ENCODE measurements at places on chromosomes 3 and 15. TPM values are rescaled to one million over a fixed set of nuclear protein-coding genes. Genes with fewer than 3 reads are reported as not detected.
A peak's percentile ranks its signal among the peaks of the same experiment; 100 is the strongest.

DNA sequence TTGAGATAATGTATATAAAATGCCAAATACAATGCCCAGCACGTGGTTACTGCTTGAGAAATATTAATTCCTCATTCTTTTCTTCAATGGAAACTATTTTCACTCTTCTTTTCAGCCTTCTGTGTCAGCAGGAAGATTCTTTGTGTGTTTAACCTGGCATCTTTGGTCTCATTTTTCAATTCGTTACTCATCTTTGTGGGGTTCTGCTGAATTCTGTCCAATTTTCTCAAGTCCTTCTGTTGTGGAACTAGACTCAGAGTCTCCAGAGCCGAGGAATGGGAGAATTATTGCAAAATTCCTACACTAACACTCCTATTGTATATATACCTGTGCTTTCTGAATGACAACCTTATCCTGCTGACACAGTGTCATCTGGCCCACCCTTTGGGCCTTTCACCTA is 96.8 kb upstream of the RGMA start:
- no peak for DNase-seq

DNA sequence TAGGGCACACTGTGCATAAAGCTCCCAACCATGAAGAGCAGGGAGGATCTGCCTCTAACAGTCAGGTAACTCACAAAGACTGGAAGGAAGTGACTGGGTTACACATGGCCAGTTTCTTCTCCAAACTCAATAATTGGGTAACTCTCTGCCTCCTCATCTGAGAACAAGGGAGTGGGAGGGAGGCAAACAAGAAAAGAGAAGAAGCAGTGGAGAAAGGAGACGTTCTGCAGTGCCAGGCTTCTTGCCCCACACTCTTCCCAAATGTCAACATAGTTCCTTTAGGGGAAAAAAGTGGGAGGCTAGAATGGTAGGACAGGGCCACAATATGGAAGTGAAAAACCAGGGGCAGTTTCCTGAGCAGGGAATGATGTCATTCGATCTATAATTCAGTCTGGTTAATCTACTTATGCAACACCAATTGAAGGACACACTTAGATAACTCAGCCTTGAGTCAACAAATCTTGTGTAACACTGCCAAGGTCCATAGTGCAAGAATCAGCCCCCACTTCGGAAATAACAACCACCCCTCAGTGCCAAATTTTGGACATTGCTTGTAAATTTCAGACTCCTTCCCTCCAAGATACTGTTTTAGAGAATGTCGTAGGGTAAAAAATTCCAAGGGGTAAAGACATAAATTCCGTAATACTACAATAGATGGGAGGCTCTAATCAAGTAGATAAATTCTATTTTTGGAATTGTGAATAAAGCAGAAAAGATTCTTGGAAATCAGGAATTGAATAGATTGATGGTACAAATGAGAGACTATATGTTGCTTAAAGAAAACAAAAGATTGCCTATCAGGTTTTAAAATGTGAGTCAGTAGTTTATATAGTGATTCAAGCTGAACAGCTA is 143.0 kb downstream of the LPP start:
- DNase-seq = no peak

DNA sequence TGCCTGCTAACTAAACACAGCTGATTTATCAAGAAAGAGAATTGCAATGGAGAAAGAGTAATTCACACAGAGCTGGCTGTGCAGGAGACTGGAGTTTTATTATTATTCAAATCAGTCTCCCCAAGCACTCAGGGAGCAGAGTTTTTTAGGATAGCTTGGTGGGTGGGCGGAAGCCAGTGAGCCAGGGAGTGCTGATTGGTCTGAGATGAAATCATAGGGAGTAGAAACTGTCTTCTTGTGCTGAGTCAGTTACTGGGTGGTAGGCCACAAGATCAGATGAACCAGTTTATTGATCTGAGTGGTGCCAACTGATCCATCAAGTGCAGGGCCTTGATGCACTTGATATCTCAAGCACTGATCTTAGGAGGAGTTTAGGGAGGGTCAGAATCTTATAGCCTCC is 891.9 kb upstream of the CADM2 start:
- DNase-seq = no peak

DNA sequence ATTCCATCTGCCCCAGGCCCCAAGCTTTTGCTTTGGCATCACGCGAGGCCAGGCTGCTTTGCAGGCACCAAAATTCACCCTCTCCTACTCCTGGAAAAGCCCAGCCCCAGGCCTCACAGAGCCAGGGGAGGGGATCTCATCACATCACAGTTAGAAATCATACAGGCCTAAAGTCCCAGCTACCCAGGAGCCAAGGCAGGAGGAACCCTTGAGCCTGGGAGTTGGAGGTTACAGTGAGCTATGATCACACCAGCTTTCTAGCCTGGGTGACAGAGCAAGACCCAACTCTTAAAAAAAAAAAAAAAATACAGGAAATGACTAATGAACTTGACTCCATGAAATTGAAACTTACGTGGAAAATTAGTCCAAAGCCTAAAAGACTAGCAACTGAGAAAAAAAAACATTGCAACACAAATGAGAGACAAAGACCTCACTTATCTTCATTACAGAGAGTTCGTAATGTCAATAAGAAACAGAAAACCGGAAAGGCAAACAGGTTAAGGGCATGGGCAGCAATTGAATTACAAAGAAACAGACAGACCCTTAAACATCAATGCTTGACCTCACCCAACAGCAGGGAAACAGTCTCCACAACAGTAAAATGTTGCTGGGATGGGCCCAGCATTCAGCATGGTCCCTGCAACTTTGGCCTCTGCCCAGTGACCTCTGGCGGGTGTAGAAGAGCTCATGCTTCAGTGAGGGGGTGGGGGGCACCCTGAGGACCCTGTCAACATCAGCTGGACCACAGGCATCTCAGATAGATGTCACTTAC is 151.5 kb downstream of the LRRK1 start:
- no peak for DNase-seq

GRCh38 chr15:80849308-80849707 is 70.1 kb downstream of the CEMIP start:
- DNase-seq = peak; percentile 66

DNA sequence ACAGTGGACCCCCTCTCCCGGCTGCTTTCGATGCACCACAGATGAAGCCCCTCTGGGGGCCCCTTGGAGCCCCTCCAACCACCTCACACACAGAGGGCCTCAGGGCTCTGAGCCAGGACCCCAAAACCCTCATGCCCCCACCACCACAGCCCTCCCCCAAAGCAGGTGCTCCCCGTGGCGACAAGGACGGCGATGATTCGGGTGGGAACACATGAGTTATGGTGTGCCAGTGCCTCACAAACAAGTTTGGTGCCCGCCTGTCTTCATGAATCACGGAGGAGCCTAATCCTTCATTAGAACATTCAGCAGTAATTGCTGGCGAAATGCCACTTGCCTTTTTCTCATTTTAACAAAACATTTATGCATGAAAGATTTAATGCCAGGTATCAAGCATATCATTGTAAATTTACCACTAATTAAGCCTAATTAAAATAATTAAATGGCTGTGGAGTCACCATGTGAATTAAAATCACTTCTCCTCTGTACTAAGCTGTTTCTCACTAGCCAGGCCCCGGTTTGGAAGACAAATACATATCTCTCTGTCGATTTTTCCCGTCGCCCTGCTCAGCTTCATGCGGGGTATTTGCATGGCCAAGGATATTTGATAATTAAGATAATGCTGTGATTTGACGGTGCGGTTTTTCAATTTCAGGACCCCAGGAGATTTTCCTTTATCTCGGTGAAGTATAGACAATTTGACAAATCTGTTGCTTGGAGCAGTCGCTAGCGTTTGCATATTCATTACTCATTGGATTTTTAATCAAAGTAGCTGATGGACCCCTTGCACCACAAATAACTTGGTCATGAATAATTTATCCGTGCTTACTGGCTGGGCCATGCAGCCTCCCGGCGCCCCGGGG is 157.0 kb downstream of the TLE3 start:
- no peak for DNase-seq

- no peak for DNase-seq
Observed at GRCh38 chr15:94456226-94456625, 224.9 kb downstream of the MCTP2 start.

- peak; percentile 13 for DNase-seq
Observed at GRCh38 chr3:14810070-14810791, 8.5 kb upstream of the FGD5 start.

DNA sequence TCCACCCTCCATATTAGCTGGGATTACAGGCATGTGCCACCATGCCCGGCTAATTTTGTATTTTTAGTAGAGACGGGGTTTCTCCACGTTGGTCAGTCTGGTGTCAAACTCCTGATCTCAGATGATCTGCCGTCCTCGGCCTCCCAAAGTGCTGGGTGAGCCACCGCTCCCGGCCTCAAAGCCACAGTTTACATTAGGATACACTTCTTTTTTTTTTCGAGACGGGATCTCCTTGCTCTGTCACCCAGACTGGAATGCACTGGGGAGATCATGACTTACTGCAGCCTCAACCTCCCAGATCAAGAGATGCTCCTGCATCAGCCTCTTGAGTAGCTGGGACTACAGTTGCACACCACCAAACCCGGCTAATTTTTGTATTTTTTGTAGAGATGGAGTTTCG is 2.5 kb upstream of the NR1D2 start:
- no peak for DNase-seq

DNA sequence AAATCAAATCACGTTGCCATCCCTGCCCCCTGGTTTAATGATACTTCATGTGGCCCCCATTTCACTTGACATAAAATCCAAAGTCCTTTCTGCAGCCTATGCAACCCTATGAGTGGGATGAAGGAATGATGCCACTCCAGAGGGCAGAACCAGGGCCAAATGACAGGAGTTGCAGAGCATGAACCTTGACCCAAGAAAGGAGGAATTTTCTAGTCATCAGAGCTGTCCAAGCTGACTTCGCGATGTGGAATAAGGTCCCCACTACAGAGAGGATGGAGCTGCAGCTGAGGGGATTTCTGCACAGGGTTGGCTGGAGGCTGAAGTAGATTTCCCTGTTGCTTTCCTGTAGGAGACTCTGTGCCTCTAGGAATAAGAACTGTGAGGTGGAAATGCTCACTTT is 15.8 kb upstream of the EPHB3 start:
- DNase-seq = no peak

- DNase-seq = no peak
Observed at GRCh38 chr3:63617391-63617790, 35.1 kb upstream of the SNTN start.

DNA sequence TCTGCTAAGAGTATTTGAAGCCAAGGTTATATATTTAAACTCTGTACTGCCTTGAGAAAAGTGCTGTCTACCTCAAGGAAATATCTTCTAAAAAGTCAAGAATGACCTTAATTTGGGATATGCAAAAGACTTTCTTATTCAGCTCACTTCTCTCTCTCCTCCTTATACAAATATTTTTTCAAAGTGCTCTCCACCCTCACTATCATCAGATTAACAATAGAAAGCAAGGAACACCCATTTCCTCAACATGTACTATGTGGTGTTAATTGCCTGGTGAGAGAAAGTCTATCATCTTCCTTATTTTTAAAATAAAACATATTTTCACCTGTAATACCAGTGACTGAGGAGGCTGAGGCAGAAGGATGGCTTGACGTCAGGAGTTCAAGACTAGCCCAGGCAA is 44.4 kb upstream of the RSL24D1 start:
- no peak for DNase-seq

DNA sequence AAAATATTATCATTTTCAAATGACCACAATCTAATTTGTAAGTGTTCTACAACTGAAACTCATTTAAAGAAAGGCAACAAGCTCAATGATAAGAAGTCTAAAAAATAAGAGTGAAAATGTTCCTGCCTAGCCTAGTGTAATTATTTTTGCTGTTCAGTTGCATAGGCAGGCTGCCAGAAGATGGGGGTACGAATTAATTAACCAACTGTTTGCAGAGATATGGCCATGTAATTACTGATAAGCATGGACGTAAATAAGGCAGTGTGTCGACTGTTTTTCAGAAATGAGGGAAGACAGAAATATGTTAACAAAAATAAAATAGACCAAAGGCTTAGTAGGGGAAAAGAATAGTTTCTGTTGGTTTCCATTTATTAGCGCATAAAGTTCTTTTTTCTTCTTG is 24.7 kb upstream of the SCAANT1 start:
- no peak for DNase-seq

DNA sequence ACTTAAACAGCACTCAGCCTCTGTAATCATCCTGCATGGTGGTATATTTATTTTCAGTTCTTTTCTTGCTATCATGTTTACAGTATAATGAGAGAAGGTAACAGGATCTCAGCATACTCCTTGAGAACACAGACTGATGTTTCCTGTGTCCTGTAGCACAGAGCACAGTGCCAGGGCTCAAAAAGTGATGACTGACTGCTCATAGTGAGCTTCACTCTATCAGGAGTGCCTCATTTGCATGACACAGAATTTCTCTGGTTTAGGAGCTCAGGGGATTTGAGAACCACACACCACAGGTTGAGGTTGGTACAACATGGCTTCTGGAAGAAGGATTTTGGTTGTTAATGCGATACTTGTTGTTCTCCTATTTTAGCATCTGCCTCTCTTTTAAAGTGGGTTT is 68.5 kb upstream of the SLC2A2 start:
- no peak for DNase-seq

Gene NR2F2
- total RNA-seq = 18.3 TPM

Gene IL17RB
- 0.71 TPM for total RNA-seq

Gene HESX1
- 1.6 TPM for total RNA-seq

Gene ALDH1A2
- total RNA-seq = 9.1 TPM

Gene DLG1
- total RNA-seq = 233 TPM

Gene IL16
- total RNA-seq = 6.7 TPM

Gene PLAAT1
- total RNA-seq = 5.9 TPM
